ENCODE measurements at places on chromosomes 4 and X.

GRCh38 chrX:153947009-153947769 is 2.7 kb upstream of the RENBP start:
- DNase-seq, result no peak

DNA sequence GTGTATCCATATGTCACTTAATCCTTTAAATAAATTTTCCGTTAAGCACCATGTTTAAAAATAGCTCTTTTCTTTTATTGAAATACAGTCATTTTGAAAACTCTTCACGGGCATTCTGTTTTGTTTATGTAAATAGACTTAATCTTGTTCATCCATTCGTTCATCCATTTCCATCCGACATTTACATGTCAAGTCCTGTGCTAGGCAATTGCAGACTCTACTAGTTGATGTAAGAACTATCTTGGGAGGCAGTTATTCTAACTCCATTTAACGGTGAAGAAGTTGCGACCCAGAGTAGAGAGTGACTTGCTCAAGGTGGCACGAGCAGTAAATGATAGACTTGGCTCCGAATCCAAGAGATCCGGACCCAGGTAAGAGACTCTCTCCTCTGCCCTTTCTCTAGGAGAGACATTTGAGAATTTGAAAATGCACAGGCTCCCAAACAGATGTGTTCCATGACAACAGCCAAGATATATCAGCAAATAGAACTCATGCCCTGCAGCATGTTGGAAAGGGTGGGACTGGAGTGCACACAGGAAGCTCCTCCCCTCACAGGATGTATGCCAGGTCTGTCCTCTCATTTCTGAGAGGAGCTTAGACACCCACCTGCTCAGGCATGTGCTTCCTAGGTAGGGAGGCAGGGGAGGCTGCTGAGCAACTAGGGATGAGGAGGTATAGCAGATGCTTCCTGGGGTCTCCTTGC is 64.5 kb downstream of the DRD5 start:
- DNase-seq, result no peak

DNA sequence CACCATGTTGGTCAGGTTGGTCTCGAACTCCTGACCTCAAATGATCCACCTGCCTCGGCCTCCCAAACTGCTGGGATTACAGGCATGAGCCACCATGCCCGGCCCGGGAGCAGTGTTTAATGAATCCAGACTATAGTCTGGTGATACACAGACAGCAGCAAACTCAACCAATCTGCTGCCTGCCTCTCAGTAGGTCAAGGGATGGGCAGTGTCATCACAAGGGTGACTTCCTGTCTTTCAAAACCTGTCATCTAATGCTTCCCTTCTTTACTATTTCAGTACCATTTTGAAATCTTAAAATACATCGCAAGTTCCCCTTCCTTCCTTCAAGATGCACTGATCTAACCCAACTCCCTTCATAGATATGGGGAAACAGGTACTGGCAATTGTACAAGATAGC is 8.4 kb downstream of the RPL39 start:
- DNase-seq, result no peak

DNA sequence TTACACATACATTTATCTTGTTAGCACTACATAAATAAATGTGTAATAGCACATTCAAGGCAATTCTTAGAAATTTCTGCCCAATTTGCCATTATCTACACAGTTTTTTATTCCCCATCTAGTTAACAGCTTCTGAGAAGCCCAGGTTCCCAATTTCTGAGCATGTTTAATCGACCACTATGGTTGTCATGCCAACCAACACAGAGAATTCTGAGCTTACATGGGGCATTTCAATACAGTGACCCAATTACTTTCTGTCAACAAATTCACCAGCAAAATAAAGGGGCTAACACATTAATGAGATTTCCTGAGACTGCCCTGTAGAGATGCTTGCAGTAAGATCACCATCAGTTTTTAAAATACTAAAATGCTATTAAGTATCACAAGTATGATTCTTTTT is 22.0 kb downstream of the GPM6A start:
- DNase-seq, result no peak
